Stimulated activated CD4-positive, alpha-beta T cell treated with anti-CD3 and anti-CD28 coated beads, Interleukin-4, amount 100 ng/mL, for 1 hour (primary cell): ENCODE measurements at places on chromosomes 2 and 18.

DNA sequence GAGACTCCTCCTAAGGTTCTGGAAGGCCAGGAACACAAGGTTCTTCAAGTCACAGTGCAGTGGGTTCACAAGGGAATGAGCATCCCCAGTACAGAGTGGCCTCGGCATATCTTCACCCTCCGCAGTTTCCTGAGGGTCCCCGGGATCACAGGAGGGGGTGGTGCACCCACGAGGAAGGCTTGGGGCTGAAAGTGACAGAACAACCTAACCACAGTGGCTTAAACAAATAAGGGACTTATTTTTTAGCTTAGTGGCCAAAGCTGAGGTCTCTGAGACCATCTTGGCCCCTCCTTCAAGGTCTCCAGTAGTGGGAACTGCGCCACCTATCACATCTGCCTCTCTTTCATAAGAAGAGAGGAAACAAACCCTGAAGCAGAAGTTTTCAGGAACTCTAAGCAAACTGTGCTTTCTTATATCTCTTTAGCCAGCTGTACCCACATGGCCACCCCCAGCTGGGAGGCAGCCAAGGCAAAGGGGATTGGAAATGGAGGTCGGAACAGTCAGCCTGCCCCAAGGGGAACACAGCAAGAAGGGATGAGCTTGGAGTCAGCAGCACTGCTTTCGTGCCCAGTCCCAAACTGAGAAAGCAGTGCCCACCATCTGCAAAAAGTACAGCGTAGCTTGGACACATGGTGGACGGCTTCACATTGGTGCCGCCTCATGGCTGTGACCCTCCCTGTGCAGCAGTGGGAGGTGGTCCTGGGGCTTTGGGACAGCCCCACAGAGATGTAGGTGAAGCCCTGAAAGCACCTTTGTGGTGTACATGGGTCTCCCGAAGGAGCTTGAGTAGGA, 260.0 kb upstream of the ID2 start:
- DNase-seq, result no peak

- DNase-seq, result no peak
These were observed 49.3 kb downstream of the ZNF516 start for GRCh38 chr18:76445741-76446232.

- DNase-seq, result no peak
These were observed 825.6 kb upstream of the HS6ST1 start for GRCh38 chr2:129144082-129144791.

GRCh38 chr2:228321015-228321414, 139.5 kb upstream of the SPHKAP start:
- no peak for DNase-seq
